Stimulated activated CD4-positive, alpha-beta T cell treated with anti-CD3 and anti-CD28 coated beads, Interleukin-1b, Interleukin-23, amount 100 ng/mL, for 1 hour (primary cell): ENCODE measurements at places on chromosomes 4 and X.

DNA sequence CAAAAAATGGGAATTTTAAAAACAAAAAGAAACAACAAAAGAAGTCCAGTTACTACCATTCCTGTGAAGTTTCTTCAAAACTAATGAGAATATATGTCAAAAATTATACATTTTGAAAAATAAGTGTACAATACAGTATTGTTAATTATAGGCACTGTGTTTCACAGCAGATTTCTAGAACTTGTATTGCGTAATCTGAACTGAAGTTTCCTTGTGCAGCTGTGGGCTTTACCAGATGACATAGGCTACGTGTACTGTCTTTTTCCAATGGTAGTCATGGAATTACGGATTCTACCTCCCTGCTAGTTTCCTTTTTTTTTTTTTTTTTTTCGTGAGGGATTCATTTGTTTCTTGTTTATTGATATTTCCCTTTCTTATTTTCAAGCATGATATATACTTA is 113.8 kb upstream of the GABRA2 start:
- no peak for DNase-seq

GRCh38 chr4:98185279-98185678 is 42.0 kb upstream of the STPG2 start:
- no peak for DNase-seq

GRCh38 chr4:123443401-123444289 is 47.0 kb downstream of the SPRY1 start:
- no peak for DNase-seq

DNA sequence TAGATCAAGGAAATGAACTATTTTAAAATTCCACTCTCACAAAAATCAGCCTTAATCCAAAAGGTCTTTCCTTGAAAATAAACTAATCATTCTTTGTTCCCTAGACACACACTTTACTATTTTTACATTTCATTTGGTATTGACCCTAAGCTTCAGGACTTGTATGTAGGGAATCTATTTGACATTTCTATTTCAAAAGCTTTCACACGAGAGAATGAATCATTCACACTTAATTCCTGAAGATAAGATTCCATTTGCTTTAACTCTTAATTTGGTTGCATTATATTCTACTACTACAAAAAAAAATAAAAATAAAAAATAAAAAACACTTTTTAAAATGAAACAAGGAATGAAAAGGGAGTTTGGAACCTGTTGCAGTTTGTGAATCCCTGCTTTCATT is 43.7 kb downstream of the EDNRA start:
- no peak for DNase-seq

GRCh38 chr4:168409089-168409801 is 71.0 kb downstream of the DDX60L start:
- no peak for DNase-seq

- DNase-seq = no peak
Observed at GRCh38 chrX:15471028-15471427, 22.1 kb downstream of the PIR start.

DNA sequence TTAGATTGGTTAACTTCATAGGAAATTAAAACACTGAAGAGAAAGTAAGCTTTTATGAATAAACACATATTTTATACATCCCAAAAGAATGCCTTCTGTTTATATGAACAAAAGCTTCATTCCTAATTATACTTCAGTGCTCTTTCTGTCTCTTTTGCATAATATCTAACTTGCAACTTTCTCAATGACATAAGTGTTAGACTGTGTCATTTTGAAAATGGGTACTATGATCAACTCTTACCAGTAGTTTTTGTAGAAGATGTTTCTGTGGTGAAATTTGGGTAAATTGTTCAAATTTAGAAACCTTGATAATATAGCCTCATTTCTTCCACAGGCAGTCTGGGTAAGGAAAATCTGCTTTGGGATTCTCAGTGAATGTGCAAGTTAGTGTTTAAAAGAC is 991.4 kb downstream of the CCSER1 start:
- no peak for DNase-seq

GRCh38 chr4:6033381-6033780 is 15.2 kb upstream of the C4orf50 start:
- no peak for DNase-seq

GRCh38 chrX:17403972-17404371 is 29.0 kb downstream of the NHS start:
- DNase-seq = no peak

DNA sequence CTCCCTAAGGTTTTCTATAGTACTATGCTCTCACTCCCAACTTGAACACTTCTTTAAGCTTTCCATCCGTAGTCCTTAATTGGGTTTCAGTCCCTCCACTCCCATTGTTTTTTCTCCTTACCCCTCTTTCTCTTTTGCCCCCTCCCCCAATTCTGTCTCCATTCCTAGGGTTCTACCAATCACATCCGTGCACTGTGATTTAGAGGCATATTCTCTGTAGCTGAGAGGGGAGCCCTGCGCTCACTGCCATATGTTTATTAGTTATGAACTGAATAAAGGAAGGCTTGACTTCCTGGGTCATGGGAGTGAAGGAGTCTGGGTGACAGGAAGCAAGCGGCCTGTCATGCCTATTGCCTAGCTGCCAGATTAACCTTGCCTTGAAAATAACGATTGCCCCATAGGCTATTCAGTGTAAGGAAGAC is 471 bp downstream of the MCTS1 start:
- no peak for DNase-seq

DNA sequence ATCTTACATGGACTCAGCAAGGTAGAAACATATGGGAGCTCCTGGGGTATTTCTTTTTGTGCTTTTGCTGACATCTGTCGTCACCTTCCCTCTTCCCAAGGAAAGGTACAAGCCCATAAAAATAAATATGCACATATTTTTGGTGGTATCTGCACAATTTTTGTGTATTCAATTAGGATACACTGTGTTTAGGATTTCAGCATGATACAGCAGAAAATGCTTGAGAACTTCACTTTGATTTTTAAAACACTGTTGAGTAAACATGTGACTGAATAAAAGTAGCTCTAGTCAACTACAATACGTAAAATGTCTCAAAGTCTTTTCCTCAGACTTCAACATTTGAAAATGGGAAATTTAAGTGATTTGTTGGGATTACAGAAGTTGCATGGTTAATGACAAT is 99.4 kb upstream of the SPANXC start:
- DNase-seq = no peak
